ENCODE measurements at places on chromosomes 1 and 21.

DNA sequence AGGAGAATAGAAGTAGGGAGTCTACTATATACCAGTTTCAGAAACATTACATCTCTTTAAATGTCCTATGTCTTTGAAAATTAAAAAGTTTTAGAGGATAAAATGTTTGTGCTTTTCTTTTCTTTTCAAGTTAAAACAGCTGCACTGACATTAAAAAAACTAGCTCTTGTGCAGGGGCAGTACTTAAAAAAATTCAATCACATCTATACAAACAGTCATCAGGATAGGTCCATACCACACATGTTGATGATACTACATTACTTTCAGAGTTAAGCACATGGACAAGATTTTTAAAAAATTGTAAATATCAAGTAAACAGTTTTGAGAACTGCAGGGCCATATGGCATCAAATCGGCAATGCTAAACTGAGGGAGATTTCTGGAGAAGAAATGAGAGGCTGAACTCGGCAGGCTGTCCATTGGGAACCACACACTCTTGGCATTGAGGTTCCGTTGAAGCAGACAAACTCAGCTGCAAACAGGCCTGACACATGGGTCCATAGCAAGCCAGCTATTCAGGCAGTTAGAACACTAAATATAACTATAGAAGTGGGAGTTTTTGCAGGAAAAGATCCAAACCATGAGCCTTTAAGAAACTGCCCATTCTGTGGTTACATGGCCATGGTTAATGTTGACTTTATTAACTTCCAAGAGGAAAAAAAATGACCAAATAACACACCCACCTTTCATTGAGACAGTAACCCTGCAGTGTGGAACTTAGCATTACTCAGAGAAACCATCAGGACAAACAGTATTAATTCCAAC, 84.5 kb upstream of the BCL10 start:
- peak; percentile 79 for DNase-seq

DNA sequence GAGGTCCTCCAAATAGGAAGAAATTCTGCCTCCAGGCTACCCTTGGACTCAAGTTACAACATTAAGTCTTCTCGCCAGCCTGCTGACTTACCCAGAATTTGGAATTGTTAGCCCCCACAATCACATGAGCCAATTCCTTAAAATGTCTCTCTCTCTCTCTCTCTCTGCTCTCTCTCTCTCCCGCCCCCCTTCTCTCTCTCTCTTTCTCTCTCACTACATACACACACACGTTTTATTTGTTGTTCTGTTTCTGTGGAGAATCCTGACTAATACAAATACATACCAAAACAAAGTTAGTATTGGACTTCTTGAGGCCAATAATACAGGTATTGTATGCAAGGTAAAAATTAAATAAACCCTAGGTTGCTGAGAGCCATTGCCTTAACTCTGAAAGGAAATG, 72.1 kb downstream of the TNFSF18 start:
- no peak for DNase-seq

DNA sequence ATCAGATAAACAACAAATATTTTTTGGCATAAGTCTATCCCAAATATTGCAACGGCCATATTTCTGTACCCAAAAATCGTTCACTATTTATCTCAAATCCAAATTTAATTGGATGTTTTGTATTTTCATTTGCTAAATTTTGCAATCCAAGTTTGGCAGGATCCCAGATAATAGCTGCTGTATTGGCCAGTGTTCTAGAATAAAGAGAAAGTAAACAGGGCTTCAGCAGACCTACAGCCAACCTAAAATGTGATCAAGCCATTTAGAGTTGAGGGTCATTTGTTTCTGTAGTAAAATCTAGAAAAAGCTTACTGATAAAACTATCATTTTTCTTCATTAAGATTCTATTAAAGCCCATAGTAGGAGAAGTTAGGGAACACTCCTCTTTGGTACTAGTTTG, 506.6 kb upstream of the PTBP2 start:
- no peak for DNase-seq

GRCh38 chr1:227546598-227547309, 16.6 kb upstream of the ZNF678 start:
- no peak for DNase-seq
